ENCODE measurements at places on chromosomes 5 and 9. TPM values are rescaled to one million over a fixed set of nuclear protein-coding genes. Genes with fewer than 3 reads are reported as not detected.
A peak's percentile ranks its signal among the peaks of the same experiment; 100 is the strongest.

DNA sequence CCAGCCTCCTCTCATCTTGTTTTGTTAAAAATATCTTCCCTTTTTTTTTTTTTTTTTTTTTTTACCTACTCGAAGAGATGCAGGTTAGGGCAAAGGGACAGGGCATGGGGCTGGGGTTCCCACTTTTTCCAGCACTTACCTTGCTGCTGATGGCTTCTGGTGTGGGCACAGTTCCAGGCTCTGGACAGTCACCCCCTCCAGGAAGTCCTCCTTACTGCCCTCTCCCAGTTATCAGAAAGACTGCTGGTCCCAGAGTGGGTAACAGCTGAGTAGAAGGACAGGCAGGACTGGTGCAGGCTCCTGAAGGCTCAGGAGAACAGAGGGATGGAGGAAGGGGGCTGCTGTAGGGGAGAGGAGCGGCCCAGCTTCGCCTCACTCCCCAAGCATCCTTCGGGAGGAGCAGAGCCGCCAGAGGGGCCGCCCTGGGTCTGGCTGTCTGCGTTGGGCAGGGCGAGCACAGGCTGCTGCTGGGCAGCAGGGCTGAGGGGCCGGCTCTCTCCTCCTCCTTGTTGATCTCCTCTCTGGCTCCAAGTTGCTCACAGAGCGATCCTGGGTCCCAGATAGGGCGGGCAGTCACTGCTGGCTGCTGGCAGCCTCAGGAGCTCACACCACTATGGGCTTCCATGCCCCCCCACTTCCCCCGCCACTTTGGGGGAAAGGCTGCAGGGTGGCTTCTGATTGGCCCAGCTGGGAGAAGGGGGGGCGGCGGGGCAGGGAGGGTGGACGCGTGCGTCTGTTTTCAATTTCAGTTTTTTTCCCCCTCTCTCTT lies at the start of gene PDGFRB:
PDGFRB (minus strand) TSS at position 588 of the 769 bp plus-strand sequence. CDS start 18,798 bp downstream, outside the sequence.
- H3K27me3 ChIP-seq: peaks cover 44% of the 10 kb centered on the region
- H3K27ac ChIP-seq: peak within 1 kb of the TSS; percentile 45
- H3K4me3 ChIP-seq: peak within 1 kb of the TSS; percentile 89
- peaks cover 9% of the 10 kb centered on the region for H3K4me1 ChIP-seq
- DNase-seq: no peak
- peaks cover 2% of the 10 kb centered on the region for H3K36me3 ChIP-seq

- no peaks in the 10 kb centered on the region for H3K36me3 ChIP-seq
- no peak overlapping the region for H3K27ac ChIP-seq
- no peak overlapping the region for H3K4me3 ChIP-seq
- no peaks in the 10 kb centered on the region for H3K27me3 ChIP-seq
- H3K4me1 ChIP-seq: peaks cover 5% of the 10 kb centered on the region
- DNase-seq: no peak
These were observed 14.8 kb downstream of the NCS1 start for GRCh38 chr9:130186839-130187522.

GRCh38 chr9:116697887-116698286 lies 10.8 kb downstream of the TRIM32 start:
- no peak overlapping the region for H3K4me3 ChIP-seq
- H3K36me3 ChIP-seq: peaks cover 16% of the 10 kb centered on the region
- H3K27ac ChIP-seq: no peak overlapping the region
- H3K27me3 ChIP-seq: no peaks in the 10 kb centered on the region
- H3K4me1 ChIP-seq: peaks cover 36% of the 10 kb centered on the region
- DNase-seq: no peak

Gene FBXW2
- total RNA-seq: 60.6 TPM

Gene DNAI1
- not detected for total RNA-seq

Gene CYLC2
- not detected for total RNA-seq
